ENCODE measurements at places on chromosomes 6 and 20.

GRCh38 chr6:149480502-149481280, 4.1 kb downstream of the ZC3H12D start:
- peak; percentile 50 for DNase-seq

DNA sequence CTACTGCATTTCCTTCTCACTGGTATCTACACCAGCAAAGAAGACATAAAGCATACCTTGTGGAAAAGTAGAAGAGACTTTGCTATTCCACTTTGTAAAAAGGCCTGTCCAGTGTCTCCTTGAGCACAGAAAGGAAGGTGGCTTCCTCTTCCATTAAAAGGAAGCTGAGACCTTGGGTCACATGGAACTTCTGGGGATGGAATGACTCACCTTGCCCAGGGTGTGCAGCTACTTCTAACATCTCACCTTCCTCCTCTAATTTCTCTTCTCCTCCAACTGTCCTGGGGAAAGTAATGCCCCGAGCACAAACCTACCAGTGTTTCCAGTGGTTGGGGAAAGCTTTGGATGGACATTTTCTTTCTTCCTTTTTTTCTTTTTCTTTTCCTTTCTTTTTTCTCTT, 848.8 kb upstream of the MAP3K7 start:
- DNase-seq = no peak

- no peak for DNase-seq
Observed at GRCh38 chr6:73036689-73037088, 188.6 kb downstream of the KHDC1L start.

- no peak for DNase-seq
Observed at GRCh38 chr6:36671687-36672375, 6.7 kb upstream of the CDKN1A start.

GRCh38 chr20:21075471-21075870, 30.7 kb downstream of the LINC00237 start:
- no peak for DNase-seq

- no peak for DNase-seq
Observed at GRCh38 chr6:127188744-127189143, 70.3 kb downstream of the RSPO3 start.

DNA sequence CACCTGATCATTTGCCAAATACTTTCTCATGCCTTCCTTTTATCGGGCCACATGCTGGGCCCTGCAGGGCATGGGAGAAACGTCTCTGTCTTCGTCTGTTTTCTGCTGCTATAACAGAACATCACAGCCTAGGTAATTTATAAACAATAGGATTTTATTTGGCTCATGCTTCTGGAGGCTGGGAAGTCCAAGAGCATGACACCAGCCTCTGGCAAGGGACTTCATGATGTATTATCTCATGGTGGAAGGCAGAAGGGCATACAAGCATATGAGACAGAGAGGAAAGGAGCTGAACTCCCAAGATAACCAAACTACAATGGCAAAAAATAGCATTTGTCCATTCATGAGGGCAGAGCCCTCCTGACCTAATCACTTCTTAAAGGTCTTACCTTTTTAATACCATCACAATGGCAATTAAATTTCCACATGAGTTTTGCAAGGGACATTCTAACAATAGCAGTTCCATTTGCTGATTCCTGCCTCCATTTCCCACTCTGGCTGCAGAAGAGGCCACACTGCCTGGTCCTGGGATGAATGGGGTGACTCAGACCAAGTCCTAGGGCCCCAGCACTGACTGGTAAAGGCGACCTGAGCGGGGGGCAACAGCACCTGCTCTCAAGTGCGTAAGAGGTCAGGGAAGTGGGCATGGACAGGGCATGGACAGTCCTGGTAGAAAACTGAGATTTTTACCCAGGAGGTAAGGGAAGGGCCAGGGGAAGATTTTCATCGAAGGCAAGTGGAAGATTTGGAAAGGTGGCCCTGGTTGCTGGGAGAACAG, 5.1 kb upstream of the ZBP1 start:
- DNase-seq = no peak

DNA sequence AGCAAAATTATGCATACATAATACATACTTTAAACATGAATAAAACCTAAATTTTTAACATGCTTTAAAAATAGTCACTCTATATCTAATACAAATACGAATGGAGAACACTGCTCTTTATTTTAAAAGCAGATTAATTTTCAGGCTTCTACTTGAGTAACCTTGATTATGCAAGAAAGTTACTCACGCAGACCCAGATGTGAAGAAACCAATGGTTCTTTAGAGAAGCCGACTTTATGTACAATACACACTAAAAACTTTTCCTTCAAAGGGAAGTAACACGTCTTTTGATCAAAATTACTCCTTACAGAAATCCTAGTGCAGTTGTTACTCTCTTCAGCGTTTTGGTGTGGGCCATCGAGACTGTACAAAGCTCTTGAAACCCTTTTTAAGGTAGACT, 136.9 kb upstream of the SLC22A16 start:
- no peak for DNase-seq

DNA sequence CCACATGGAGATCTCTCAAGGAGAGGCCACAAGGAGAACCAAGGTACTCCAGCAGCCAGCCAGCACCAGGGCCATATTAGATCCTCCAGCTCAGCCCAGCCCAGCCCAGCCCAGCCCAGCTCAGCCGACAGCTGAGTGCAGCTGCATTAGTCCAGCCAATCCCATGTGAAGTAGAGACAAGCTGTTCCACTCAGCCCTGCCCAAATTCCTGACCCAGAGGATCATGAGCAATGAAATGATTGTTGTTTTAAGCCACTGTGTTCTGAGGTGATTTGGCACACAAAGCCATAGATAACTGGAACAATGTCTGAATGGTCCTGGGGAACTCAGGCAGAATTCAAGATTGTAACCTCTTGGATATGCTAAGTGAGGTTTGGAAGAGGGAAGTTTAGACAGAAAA, 59.5 kb upstream of the BMP2 start:
- DNase-seq = no peak

DNA sequence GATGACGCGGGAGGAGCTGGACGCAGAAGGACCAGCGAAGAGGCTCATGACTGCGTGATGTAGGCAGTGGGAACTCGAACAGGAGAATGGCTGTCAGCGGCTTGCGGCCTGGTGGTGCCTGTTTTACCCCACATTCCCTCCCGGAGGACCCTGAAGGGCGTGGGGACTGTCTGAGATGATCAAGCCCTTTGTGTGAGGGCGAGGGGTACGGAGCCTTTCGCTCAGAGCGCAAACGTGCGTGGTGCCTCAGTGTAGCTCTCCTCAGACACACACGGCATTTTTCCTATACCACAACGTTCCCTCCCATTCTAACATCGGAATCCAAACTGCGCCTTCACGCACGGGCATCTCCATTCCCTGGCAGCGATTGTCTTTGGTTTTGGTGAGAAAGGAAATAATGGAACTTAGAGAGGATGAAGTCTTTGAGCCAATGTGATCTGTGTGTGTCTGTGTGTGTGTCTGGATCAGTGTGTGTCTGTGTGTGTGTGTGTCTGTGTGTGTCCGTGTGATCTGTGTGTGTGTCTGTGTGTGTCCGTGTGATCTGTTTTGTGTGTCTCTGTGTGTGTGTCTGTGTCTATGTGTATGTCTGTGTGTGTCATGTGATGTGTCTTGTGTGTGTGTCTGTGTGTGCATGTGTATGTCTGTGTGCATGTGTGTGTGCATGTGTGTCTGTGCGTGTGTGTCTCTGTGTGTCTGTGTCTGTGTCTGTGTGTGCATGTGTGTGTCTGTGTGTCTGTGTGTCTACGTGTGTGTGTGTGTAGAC, 5.3 kb downstream of the PTK6 start:
- DNase-seq = no peak

- peak; percentile 62 for DNase-seq
Observed at GRCh38 chr6:41940759-41941279, 789 bp downstream of the CCND3 start.

GRCh38 chr6:163206196-163206595, 208.3 kb upstream of the QKI start:
- DNase-seq = no peak

All from activated CD4-positive, alpha-beta T cell treated with anti-CD3 and anti-CD28 coated beads, Interleukin-2, Interleukin-4, amounts not matched to agents 100 ng/mL and 50 ng/mL, durations not matched to agents 16 hours and 8 hours (primary cell).